ENCODE measurements at places on chromosomes 11 and 22.

DNA sequence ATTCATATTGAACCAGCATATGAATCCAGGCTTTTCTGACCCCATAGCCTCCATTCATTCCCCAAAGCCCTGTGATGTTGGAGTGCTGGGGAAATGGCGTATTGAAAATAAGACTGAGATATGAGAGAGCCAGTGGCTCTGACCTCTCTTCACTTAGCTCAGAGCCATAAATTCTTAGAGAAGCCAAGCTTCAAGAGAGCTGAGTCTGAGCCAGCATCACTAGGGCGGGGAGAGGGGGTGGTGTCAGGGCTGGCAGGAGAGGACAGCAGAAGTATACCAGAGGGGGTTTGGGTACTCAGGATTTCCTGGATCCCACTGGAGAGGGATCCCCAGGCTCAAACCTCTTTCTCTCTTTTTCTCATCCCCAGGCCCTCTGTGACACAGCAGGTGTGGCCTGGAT, 16.7 kb upstream of the MOGAT2 start:
- no peak for DNase-seq

- no peak for DNase-seq
These were observed 19.6 kb upstream of the MOGAT2 start for GRCh38 chr11:75697906-75698581.

- no peak for DNase-seq
These were observed 42.9 kb upstream of the DDI1 start for GRCh38 chr11:103993507-103993906.

GRCh38 chr11:62665599-62666258, 617 bp downstream of the CSKMT start:
- DNase-seq, result no peak

- DNase-seq, result no peak
These were observed 267.2 kb upstream of the BLID start for GRCh38 chr11:122383186-122383585.

- no peak for DNase-seq
These were observed 36.2 kb downstream of the LIF start for GRCh38 chr22:30210235-30210909.

DNA sequence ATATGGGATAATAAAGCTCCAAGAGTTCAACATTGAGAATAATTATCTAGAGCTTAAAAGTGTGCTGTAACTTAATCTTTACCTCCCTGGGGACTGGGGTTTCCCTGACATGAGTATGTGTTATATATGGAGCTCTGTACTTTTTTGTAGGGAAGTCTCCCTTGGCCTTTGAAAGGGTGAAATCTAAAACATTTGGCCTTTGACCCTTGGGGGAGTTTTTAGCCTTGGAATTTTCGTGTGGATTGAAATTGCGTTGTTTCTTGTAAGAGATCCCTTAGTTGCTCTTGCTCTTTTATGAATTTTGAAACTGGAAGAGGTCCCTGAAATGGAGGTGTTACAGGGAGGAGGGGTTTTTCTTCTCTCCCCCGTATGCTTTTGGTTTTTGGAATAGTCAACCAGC, 450.0 kb downstream of the NELL1 start:
- no peak for DNase-seq

DNA sequence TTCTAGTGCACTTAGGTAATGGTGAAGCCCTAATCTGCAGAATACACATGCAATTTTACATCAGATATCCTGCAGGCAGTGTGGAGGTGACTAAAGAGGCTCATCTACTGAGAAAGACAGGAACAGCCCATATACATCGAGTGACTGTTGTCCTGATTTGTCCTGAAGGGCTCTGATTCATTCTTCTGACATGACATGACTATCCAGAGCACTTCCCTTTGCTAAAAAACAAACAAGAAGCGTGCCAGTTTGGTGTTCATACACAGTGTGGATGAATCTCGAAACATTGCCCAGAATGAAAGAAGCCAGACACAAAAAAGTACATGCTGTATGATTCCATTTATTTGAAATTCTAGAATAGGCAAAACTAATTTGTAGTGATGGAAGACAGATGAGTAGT, 48.0 kb upstream of the AMPD3 start:
- DNase-seq, result peak; percentile 76

- no peak for DNase-seq
These were observed 13.8 kb downstream of the ADA2 start for GRCh38 chr22:17205432-17205831.

GRCh38 chr22:19879992-19880785, 25.5 kb upstream of the GNB1L start:
- no peak for DNase-seq

Data from HS-5 (cell line).